A673 (cell line): ENCODE measurements at places on chromosomes 2 and 18. TPM values are rescaled to one million over a fixed set of nuclear protein-coding genes. Genes with fewer than 3 reads are reported as not detected.

- no peak for DNase-seq
Observed at GRCh38 chr2:1988594-1988993, 244.3 kb upstream of the PXDN start.

- DNase-seq: no peak
Observed at GRCh38 chr2:106706283-106706682, 179.7 kb downstream of the ST6GAL2 start.

DNA sequence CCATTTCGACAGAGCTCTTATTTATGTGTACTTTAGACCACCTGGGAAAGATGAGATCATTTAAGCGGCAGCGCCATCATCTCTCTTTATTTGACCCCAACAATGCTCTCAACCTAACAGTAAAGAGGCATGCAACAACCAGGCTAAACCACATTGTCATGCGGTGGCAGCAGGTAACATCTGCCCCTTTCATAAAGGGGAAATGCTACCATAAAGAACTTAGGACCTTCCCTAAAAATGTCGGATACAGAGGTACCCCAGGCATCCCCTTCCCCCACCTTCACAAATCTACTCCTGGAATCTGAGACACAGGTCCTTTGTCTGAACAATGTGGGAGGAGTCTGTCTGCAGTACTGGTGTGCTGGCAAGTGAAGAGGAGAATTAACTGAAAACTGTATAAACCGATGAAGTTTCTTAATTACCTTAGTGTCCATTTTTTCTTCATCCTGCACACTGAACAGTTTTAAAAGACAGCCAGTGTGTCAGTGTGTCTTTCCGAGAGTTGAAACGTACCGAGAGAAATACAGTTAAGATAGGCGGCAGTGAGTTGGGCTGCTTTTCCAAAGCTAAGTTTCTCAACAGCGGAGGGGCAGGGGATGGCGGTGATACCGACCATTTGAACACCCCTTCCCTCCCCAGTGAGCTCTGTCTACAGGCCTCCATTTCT, 1.9 kb downstream of the MEX3C start:
- DNase-seq: peak; percentile 70

GRCh38 chr2:157789933-157790511, 86.1 kb downstream of the ACVR1 start:
- no peak for DNase-seq

DNA sequence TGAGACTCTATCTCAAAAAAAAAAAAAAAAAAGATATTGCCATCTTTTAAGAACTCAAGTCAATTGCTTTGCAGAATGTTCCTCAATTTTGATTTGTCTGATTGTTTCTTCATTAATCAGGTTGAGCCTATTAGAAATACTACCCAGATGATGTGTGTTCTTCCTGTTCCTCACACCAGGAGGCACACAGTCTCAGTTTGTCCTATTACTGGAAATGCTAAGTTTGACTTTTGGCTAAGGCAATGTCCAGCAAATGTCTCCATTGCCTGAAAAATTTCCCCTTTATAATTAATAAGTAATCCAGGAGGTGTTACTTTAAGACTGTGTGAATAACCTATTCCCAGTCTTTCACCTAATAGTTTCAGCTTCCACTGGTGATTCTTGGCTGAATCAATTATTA, 28.4 kb downstream of the BOLA3 start:
- peak; percentile 22 for DNase-seq

IL1F10 gene
- total RNA-seq: not detected in 2 replicates

CBLN2 gene
- 7.5 and 9.7 TPM in 2 replicates for total RNA-seq

MC4R gene
- total RNA-seq: not detected in 2 replicates

DNA sequence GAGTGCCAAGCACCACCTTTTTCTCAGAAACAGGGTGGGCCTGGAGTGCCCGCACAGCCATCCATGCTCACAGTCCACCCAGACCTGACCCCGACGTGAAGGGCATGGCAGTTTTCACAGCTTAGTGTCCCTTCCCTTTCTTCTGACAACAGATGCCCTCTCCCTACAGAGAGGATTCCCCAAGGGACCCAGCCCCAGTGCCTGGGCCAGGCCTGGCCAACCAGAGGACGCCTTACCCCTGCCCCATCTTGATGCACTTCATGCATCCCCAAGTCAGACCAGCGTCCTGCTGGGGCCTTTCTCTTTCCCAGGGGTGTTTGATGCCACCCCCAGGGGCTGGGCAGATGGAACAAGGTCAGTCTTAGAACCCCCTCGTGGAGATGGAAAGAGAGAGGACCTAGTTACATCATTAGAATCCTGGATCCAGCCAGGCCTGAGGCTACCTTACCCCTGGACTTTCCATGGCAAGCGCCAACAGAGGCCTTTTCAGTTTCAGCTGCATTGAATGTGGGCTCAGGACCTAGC, 3.8 kb downstream of the ANKMY1 start:
- no peak for DNase-seq

DNA sequence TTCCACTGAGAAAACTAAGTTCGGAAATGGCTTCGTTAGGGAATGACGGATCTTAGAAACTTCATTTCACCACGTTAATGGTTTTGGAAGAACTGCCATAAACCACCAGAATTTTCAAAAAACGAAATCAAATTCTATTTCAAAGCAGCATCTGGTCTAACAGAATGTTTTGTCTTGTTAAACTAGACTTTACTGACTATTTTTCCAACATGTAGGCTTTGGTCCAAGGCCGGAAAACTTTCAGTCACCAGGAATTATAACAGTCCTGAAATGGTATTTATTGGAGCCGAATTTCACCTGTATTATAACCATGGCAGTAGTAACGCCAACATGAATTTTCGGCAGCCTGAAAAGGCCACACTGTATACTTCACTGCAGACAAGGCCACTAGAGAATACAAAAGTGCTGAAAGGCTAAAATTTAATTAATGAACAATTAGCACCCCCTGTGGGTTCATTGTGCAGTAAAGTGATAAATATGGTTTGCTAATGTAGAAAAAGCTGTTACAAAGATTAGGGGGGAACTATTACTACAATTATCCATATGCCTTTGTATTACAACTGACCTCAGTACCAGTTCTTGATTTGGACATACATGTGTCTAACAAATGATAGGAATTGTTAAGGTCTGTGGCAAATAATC, 116.4 kb downstream of the ZNF521 start:
- no peak for DNase-seq

NEUROD1 gene
- total RNA-seq: not detected in 2 replicates

DNA sequence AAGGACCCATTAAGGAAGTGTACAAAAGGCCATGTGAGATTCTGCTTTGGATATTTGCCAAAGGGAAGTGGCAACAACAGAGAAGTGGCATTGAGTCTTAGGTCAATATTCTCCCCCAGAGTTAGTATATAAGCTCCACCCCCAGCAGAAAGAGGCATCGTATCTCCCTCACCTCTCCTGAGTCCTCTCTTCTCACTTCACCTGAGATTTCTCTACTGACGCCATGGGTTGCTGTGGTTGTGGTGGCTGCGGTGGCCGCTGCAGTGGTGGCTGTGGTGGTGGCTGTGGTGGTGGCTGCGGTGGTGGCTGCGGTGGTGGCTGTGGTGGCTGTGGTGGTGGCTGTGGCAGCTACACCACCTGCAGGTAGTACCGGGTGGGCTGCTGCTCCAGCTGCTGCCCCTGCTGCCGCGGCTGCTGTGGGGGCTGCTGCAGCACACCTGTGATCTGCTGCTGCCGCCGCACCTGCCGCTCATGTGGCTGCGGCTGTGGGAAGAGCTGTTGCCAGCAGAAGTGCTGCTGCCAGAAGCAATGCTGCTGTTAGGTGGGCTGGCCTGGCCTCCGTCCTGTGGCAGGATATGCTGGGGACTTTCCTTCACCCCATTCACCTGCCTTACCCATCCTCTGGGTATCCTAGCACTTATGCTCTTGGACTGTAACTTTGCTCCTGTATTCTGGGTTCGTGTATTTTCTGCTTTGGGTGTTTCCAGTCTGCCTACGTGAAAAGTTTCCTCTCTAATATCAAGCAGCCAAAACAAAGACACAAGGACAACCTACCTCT, 5.9 kb downstream of the SCYGR3 start:
- no peak for DNase-seq

- DNase-seq: no peak
Observed at GRCh38 chr2:229591611-229592010, 122.7 kb downstream of the DNER start.

C2orf78 gene
- not detected in 2 replicates for total RNA-seq

DNA sequence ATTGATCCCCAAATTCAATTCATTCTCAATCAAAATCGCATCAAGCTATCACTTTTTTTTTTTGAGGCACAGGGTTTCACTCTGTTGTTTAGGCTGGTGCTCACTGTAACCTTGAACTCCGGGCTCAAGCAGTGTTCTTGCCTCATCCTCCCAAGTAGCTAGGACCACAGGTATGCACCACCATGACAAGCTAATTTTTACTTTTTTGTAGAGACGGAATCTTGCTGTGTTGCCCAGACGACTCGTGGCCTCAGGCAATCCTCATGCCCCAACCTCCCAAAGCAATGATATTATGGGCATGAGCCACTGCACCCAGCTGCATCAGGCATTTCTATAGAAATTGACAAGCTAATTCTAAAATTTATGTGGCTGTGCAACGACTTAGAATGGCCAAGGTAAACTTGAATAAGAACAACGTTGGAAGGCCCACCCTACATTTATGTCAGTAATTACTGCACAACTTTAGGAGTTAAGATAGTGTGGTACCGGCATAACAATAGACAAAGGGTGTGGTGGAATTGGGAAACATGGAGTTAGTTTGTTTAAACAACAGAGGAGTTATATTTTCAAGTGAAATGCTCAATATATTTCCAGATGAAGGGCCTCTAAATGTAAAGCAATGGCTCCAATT, 78.2 kb downstream of the NPAS2 start:
- DNase-seq: no peak

C1GALT1C1L gene
- 0.26 and 0.41 TPM in 2 replicates for total RNA-seq

DNA sequence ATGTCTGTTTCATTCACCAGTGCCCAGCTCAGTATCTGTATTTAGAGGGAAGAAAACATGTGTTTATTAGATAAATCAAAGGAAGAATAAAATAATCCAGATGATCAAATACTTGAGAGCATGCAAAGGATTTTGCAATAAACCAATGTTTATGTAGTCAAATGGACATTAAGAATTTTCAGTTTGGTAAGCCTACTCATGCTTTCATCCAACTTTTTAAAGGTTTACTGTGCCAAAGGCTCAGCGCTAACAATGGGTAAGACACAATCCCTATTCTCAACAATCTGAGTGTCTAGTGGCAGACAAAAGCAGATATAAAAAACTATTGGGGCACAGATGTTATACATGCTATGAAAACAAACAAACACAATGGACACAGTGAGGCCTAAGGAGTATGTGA, 26.3 kb downstream of the GRB14 start:
- no peak for DNase-seq

DNA sequence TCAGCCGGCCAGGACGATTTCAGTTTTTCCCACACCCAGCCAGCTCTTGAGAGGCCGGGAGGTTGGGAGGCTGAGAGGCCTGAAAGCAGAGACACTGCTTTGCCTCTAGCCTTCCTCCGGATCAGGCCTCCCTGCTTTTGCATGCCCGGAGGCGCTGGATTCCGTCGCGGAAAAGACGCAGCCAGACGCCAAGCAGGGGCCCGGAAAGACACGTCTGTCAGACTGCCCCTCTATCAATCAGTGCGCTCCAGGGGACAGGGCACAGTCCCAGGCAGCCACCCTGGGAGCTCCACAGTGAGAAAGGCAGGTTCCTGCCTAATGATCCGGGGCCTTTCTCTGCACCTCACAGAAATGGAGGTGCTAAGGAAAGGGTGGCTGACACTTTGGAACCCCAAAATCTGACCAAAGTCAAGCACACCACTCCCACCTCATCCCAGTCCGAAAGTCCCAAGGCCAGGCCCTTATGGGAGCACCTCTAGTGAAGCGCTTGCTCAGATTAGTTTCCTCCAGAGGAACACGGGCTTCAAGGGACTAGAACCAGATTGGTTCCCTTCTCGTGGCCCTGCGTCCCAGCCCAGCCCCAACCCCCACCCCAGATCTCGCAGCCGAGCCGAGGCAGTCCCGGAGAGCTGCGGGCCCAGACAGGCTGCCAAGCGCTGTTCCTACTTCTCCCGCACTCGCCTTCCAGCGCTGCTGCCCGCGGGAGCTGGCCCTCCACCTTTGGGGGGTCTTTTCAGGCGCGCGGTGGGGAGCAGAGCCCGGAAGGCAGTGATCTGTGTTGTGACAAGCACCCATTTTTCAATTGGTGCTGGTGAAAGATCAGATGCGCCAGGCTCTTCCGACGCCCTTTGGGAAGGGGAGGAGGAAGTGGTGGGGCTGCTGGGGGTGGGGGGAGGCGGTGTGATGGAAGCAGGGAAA, 5.0 kb downstream of the DLX1 start:
- DNase-seq: peak; percentile 90

DNA sequence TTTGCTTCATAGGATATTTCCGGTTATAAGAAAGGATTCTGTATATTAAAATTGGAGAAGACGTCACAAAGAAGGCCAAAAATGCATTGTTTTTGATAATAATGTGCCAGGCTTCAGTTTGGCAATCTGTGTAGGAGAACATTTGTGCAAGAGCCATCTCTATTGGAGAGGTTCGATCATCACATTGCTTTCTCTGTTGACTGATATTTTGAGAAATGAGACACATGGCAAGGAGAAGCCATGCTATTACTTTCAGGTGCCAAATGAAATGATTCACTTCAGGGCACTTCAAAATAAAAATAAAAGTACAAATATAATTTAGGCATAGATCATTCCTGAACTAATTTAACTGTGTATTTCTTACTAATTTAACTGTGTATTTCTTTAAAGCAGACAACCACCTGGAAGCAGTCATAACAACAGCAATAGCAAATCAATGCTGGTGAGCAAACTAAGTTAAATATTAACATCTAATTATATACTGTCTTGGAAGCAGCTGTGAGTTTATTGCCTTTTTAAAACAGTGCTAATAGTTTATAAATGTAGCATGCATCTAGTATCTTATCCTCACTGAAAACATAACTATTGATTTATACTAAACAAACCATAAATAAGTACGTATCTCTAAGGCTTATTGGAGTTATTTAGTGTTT, 50.2 kb upstream of the CHST9 start:
- no peak for DNase-seq

- DNase-seq: no peak
Observed at GRCh38 chr2:111697560-111697959, 186.4 kb downstream of the ANAPC1 start.

DNA sequence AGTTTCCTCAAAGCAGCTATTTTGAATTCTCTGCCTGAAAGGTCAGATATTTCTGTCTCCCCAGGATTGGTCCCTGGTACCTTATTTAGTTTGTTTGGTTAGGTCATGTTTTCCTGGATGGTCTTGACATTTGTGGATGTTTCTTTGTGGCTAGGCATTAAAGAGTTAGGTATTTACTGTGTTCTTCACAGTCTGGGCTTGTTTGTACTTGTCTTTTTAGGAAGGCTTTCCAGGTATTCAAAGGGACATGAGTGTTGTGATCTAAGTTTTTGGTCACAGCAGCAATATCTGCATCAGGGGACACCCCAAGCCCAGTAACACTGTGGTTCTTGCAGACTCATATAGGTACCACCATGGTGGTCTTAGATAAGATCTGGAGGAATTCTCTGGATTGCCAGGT, 11.8 kb downstream of the MYO3B start:
- DNase-seq: no peak

ACMSD gene
- total RNA-seq: not detected in 2 replicates

- peak; percentile 59 for DNase-seq
Observed at GRCh38 chr2:100470898-100471514, 724 bp downstream of the NMS start.

GRCh38 chr18:79374408-79375171, 21.1 kb upstream of the NFATC1 start:
- no peak for DNase-seq
